ENCODE measurements at places on chromosomes 16 and 17. TPM values are rescaled to one million over a fixed set of nuclear protein-coding genes. Genes with fewer than 3 reads are reported as not detected.

GRCh38 chr17:80781807-80782277, 209.8 kb upstream of the CHMP6 start:
- no peak for DNase-seq

DNA sequence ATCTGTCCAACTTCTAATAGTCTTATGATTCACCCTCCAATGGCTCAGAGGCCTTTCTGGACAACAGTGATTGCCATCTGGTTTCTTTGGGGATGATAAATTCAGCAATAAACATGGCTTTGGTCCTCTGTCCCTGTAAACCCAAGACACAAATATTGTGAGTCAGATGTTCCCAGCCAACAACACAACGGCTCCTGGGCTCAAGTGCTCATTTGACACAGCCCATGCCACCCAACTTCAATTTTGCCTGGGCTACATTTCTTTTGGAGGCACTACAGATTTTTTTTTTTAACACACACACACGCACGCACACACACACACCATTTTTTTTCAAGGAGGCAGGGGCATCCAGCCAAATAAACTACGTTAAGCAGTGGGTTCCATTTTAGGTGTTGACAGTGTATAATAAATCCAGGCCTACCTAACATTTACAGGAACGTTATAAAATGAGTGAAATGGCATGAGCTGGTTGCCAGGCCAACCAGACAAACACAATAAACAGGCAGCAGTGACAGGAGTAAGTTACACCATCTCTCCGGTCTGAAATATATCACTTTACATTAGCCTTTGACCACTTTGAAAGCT, 939.9 kb upstream of the SOX9 start:
- DNase-seq = peak; percentile 53

DNA sequence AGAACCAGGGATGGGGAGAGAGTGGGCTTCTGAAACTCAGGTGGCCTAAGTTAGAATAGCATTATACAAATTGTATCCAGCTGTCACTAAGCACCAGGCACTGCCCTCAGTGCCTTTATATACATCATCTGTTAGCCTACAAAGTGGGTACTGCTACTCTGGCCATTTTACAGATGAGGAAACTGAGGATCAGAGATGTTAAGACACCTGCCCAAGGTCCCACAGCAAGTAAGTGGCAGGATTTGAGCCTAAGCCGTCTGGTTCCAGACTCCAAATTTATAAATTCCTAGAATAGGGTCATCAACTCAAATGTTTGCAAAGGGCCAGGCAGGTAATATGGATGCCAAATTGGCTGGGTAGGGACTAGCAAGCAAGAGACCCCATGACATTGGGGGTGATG, 2.3 kb downstream of the ORAI3 start:
- no peak for DNase-seq

- no peak for DNase-seq
These were observed 17.2 kb upstream of the CACNG1 start for GRCh38 chr17:67027031-67027628.

The CCL5 gene
- not detected for total RNA-seq

DNA sequence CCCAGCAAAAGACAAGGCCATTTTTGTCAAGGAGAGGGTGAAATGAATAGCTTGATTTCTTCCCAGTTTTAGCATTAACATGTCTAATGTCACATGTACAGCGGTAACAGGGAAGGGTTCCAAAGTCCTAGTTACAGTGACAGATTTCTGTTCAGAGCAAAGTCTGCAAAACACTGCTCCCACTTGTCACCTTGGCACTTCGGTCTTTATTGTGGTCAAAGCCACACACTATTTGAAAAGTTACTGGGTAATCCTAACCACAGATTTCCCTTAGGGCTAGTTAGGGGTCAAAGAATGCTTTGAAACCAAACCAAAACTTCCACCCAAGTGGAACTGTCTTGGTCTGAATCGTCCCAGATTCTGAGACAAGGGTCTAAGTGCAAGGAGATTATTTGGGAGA, 455.6 kb downstream of the HS3ST3B1 start:
- DNase-seq = no peak

GRCh38 chr16:74837056-74837455, 62.4 kb upstream of the FA2H start:
- no peak for DNase-seq

The WNT3 gene
- 0.08 TPM for total RNA-seq

The HOXB13 gene
- total RNA-seq = 5.3 TPM

The PRSS36 gene
- total RNA-seq = 2.3 TPM

GRCh38 chr17:30248786-30249185, 13.3 kb upstream of the SLC6A4 start:
- no peak for DNase-seq

GRCh38 chr16:87853411-87854052, 15.8 kb downstream of the SLC7A5 start:
- peak; percentile 90 for DNase-seq

The KRT27 gene
- not detected for total RNA-seq

DNA sequence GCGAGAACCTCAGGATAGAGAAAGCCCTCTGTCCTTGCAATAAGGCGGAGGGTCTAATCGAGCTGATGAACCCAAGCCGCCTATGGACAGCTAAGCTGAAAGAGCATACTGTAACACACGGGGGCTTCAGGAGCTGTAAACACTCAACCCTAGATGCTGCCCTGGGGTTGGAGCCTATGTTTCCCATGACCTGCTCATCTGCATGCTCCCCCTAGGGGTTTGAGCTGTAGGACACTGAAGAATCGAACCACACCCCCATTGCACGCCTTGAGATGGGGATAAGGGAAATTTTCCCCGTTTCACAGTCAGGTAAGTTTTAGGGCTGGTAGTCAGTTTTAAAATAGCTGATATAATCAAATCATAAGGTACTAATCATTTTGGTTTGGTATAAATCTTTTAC, 675.6 kb upstream of the CDH8 start:
- DNase-seq = peak; percentile 18

DNA sequence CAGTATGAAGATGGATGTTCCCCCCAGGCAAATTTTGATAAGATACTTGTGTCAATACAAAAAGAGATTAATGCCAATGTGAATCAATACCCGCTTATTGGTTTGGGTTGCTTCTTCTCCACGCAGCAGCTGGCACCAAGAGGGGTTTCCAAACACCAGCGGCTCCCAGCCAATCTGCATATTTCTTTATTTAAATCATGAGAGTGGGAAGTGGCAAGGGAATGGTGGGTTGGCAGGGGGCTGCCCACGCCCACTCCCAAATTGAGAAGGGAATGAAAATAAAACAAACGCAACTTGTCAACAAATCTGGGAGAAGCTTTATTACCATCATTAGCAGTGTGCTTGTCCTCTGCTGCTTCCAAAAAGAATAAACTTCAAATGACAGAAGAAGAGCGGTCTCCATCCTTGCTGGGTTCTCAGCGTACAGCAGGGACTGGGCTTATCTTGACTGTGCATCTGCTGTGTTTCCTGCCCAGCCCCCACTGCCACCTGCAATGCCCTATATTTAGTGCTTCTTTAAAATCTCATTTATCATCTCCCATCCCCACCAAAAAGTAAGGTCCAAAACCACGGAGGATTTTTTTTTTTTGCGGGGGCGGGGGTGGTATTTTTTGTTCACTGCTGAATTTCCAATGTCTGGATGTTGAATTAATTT, 34.9 kb upstream of the C16orf78 start:
- DNase-seq = no peak

The TNFSF13 gene
- 15.6 TPM for total RNA-seq

All from HT-29 (cell line).